T-helper 17 cell (primary cell): ENCODE measurements at places on chromosomes 1 and 21.
A peak's percentile ranks its signal among the peaks of the same experiment; 100 is the strongest.

DNA sequence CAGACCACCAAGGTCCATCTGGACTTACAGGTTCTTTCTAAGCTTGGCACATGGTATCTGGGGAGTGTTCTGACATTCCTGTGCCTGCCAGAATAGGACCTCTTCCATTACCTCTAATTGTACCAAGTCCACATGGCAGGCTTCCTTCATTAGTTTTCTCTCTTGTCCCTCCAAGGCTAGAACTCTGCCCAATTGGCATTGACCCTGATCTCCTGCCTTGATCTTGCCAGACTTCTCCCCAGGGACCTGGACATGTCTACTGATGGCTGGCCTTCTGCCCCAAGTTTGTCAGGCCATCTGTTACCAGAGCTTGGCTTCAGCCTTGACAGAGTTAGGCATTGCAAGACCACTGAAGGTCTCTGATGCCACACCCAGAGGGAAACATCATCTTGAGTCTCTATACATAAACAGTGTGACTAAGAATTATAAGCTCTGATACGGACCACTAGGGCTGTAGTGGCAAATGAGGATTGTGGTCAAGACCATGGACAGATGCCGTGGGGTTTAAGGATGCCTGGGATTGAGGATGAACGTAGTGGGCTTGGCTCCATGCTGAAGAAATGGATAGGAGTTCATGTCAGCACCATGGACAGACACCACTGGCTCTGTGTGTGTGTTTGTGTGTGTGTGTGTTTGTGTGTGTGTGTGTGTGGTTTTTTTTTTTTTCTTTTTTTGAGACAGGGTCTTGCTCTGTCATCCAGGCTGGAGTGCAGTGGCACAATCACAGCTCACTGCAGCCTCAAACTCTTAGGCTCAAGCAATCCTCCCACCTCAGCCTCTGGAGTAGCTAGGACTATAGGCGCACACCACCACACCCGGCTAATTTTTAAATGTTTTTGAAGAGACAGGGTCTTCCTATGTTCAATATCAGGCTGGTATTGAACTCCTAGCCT, 19.5 kb upstream of the PSMB2 start:
- DNase-seq = no peak

DNA sequence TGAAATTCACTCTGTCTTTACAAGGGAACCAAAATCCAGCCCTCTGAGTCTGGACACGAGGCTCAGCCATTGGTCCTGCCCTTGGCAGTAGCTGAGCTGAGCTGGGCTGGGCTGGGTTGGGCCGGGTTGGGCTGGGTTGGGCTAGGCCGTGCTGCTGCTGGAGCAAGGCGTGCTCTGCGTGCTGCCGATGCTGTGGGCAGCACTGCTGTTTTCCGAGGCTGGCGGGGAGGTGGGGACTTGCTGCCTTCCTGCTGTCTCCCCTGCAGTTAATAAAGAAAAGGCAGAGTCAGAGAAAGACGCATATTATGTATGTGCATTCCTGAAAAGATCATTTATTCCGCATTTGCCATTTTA, 182.9 kb downstream of the CDC7 start:
- DNase-seq = no peak

- DNase-seq = no peak
Observed at GRCh38 chr1:17155257-17155920, 36.1 kb upstream of the PADI2 start.

DNA sequence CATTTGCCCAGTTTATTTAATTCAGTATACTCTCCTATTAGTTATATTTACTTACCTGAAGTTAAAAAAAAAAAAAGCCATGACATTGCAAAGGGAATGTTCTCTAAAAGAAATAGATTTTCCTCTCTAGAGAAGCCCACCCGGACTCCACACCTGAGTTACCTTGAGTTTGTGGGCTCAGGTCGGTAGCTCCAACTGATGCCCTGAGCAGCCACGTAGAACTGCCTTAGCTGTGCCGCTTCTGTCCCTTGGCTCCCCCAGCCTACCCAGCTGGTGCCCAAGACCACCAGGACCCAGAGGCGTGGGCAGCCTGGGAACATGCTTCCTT, 250 bp downstream of the F5 start:
- DNase-seq = no peak

DNA sequence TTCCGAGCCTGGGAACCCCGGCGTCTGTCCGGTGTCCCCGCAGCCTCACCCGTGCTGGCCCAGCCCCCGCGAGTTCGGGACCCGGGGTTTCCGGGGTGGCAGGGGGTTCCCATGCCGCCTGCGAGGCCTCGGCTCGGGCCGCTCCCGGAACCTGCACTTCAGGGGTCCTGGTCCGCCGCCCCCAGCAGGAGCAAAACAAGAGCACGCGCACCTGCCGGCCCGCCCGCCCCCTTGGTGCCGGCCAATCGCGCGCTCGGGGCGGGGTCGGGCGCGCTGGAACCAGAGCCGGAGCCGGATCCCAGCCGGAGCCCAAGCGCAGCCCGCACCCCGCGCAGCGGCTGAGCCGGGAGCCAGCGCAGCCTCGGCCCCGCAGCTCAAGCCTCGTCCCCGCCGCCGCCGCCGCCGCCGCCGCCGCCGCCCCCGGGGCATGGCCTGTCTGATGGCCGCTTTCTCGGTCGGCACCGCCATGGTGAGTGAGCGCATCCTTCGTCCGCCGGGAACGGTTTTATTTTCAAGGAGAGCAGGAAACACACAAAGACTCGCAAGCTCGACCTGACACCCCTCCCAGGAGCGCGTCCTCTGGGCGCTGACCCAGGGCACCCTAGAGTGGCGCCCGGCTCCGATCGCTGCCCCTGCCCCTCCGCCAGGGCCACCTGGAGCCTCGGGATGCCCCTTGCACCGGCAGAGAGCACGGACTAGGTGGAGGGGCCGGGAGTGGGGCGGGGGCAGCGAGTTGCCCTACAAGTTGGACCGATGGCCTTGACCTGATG, at the start of gene ABCG1:
Gene ABCG1 (plus strand): TSS at position 305 of the 770 bp plus-strand sequence. CDS start 123 bp downstream, at position 428.
- DNase-seq = peak; percentile 59

DNA sequence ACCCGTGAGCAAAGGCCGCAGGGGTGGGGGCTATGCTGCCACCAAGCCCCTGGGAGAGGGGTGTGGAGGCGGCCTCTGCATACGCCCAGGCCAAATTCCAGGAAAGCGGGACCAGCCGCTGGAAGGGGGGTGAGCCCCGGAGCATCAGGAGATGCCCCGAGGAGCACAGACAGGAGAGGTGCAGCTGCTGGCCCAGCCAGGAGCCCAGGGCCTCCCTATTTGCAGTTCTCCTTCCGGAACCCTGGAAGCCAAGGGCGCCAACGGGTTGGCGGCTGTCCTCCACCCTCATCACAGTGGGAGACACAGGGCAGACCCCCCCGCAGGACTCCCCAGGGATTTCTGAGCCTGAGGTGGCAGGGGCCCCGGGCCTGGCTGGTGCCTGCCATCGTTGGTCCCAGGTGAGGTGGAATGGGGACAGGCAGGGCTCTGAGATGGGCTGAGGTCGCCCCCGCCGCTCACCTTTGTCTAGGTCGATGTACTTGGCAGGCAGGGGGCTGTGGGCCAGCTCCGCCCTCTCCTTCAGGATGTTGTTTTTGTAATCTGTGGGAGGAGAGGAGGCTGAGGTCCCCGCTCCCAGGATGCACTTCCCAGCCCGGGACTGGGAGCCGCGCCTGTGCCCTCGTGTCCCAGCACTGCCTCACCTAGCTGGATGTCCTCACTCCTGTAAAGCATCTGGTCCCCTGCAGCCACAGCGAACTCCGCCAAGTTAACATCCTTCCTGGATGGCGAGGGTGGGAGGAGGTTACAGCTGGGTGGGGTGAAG, 4.4 kb upstream of the DVL1 start:
- DNase-seq = no peak

- DNase-seq = no peak
Observed at GRCh38 chr21:36203603-36203889, 46.9 kb downstream of the DOP1B start.

DNA sequence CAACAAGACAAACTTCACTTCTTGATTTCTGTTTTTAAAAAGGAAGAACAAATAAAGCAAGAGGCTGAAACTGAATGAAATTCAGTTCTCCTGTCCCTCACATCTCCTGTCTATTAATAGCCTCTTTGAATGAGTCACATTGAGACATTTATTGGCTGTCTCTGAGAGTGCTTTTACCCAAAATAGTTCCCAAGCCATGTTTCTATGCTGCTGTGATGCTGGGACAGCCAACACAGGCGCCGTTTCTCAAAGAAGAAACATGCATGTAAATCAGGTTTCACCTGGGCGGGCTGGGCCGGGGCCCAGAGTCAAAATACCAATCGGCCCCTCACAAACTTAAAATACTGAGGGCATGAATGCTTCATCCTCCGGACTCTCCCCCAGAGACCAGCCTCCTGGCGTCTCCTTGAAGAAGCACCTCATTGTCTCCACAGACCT, 105.2 kb downstream of the EDEM3 start:
- no peak for DNase-seq

DNA sequence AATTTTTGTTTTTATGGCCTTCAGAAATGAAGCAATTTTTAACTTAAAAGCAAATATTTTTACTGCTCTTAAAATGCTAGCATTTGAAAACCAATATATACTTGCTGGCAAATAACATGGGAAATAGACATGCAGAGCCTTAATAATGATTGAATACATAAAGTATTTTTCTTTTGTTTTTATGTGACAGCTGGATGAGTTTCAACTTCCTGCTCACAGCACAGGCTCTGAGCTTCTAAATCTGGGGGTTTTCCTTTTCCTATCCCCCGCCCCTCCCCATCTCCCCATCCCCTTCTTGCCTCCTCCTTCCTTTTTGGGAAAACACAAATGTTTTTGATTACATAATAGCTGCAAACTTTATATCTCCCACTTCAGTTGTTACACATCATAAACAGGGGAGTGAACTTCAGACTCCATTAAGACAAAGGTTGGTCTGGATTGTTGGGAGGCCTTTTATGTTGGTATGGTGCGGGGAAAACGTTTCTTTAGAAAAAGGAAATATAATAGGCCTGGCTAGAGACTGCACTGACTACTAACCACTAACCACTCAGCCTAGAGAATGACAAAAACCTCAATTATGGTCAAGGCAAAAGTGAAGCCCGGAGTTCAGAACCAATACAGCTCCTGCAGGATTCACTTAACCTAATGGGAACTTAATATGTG, 116.1 kb upstream of the GORAB start:
- DNase-seq = no peak

DNA sequence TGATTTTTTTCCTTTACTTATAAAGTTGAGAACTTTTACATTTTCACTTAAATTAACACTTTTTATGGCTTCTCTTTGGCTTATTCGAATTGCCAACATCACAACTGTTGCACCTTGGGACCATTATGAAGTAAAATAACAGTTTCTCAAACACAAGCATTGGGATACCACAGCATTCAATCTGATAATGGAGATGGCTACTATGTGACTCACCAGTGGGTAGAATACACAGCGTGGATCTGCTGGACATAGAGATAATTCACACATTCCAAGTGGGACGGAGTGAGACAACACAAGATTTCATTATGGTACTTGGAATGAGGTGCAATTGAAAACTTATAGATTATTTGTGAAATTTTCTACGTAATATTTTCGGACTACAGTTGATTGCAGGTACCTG, 68.0 kb downstream of the ADAMTS1 start:
- DNase-seq = no peak

DNA sequence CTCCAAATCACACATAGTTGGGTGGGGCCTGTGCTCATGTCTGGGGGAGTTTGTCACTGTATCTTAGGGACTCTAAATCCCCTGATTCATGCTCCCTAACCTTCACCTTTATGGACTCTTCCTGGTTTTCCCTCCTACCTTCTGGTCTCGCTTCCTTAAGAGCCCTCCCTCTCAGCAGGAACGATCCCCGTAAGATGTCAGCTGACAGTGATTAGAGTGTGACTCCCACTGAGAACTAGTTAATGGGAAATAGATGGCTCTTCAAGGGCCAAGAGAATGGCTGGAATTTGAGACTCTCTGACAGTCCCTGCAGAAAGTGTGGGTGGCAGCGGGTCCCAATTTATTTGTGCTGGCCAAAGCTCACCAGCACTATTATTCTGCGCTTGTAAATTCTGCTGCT, 22.0 kb downstream of the LYPD8 start:
- no peak for DNase-seq

DNA sequence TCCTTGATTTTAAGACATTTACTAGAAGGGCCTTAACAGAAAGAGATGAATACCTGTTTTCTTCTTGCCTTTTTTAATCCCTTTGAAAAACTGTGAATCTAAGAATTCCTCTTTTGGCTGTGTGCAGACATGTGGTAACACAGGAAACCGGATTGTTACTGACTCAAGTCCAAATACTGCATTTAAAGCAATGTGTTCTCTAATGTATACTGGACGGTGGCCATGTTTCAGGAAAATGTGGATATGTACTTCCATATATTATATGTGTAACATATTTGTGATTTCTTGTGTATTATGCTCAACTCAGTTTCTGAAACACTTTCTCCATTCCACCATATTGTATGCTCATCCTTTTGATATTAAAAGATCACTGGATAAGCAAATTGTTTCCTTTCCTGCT, 185.1 kb downstream of the LRRC7 start:
- DNase-seq = no peak

DNA sequence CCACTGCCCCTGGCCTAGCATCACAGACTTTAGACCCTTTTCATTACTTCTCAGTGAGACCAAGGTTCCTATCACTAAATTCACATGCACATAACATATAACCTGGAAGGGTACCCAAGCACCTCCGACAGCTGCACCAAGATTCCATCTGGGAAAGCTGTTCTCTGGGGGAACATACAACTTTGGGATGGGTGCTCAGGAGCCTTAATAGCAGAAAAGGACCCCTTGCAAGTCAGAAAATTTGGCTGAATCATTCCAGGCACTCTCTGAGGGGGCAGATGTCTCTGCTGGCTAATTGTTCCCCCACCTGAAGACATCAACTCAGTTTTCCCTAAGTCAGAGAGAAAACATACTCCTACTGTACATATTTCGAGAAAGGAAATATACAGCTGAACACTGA, 41.3 kb upstream of the PSEN2 start:
- no peak for DNase-seq

DNA sequence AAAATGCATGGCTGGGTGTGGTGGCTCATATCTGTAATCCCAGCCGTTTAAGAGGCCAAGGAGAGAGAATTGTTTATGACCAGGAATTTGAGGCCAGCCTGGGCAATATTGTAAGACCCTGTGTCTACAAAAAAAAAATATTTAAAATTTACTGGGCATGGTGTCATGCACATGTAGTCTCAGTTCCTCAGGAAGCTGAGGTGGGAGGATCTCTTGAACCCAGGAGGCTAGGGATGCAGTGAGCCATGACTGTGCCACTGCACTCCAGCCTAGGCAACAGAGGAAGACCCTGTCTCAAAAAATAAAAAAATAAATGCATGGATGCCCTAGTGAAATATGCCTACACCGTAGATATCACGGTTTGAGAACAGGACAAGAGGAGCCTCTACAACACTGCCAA, 1331.2 kb upstream of the B3GALT2 start:
- DNase-seq = no peak

- DNase-seq = no peak
Observed at GRCh38 chr1:3113741-3114056, 44.7 kb downstream of the PRDM16 start.

DNA sequence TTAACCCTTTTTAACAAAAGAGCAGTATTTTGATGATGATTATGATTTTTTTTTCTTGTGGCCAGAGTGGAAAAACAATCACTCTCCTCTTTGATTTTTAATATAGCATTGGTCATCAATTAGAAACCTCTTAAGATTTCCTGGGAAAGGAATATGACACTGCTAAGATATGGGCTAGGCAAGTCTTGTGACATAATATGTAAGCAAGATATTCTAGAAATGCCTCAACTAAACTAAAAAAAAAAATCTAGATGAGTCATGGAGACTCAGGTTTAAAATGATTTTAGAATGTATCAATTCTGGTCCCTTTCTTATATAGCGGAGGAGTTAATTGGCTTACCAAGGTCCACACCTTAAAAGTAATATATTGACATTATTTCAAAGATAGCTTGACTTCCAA, 60.3 kb upstream of the JUN start:
- no peak for DNase-seq

- DNase-seq = no peak
Observed at GRCh38 chr1:214850432-214851050, 232.0 kb upstream of the KCNK2 start.
